ENCODE measurements at places on chromosomes 5 and 9.

DNA sequence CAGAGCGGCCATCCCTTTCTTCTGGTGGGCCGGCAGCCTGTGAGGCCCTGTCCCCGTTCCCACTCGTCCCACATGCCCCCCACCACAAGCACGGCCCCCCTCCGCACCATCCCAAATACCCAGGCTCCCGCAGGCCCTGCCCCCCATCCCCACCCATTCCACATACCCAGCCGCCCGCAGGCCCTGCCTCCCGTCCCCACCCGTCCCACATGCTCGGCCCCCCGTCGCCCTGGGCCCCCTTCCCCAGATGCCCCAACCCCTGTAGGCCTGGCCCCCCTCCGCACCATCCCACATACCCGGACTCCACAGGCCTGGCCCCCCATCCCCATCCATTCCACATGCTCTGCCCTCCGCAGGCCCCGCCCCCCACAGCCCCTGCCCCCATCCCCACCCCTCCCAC, 11.5 kb downstream of the SLC6A19 start:
- no peak for DNase-seq

- DNase-seq: no peak
Measured at GRCh38 chr5:148970228-148970627, 92.6 kb downstream of the SH3TC2 start.

DNA sequence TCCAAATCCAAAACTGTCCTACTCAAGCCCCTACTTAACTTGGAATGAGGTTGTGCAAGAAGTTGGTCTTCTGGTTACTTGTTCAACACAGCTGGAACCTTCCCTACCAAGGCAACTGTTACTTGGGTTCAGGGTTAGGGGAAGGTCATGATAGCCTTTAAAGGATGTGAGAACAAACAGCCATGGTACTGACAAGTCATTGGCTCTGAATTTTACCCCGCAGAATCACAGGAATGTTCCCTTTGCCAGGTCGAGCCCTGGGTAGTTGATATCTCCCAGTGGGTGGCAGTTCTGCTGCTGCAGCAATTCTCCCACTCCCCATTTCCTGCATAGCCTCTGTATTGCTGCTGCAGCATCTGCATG, 396.1 kb upstream of the MPDZ start:
- no peak for DNase-seq

DNA sequence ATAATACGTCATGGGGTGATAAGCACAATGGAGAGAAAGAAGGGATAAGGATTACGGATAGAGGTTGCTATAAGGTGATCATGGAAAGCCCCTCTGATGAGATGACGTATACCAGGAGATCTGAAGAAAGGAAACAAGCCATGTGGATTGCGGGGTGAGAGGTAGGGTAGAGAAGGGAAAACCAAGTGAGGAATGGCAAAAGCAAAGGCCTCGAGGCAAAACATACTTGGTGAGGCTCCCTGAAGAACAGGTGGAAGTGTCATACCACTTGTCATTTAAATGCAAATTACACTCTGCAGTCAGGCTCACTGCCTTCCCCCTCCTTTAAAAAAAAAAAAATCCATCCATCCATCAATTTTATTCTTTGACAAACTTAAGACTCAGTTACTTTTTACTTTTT, 420.8 kb downstream of the RAB3C start:
- no peak for DNase-seq

DNA sequence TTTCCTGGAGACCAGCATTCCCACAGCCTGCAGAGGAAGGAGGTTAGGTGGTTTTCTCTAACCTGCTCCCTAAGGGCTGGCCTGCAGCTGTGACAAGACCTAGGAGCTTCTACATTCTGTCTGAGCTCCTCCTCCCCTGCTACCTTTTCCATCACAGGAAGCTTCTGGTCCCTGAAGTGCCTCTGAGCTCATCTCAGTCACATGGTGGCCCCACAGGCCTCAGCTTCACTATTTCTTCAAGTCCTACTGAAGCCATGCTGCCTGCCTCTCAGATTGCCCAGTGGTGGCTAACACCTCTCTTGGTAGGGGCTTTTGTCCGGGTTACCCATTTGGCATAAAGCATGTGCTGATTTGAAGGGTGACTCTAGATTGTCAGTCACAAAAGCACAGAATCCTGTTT, 259.4 kb downstream of the CRB2 start:
- DNase-seq: no peak

DNA sequence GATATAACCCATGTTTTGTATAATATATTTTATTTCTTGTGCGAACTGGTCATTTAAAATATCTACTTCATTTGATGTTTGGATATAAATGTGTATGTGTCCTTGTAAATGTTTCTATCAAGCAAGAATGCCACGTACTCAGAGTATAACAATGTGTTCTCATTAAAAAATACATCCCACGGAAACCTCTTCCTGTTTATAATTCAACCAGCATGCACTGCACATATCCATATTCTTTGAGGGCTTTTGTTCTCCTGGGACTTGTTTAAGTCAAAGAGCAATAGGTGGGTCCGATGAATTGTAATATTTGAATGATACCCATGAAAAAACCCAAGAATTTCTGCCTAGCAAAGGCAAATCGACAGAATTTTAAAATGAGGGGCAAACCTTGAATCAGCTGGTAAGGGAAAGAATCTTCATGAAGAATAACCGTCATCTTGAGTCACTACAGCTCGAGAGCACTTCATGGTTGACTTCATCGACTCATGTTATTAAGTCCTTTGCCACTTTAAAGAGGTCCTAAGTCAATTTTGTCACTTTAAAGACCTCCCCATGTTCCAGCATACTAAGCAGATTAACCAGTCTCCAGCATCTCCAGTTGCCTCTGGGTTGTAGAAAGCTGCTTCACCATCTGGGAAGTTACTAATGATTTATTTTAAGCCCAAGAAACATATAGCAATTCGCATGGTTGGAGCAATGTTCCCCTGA, 80.6 kb downstream of the NPR3 start:
- no peak for DNase-seq

GRCh38 chr5:109173036-109173794, 236.6 kb downstream of the PJA2 start:
- DNase-seq: no peak

DNA sequence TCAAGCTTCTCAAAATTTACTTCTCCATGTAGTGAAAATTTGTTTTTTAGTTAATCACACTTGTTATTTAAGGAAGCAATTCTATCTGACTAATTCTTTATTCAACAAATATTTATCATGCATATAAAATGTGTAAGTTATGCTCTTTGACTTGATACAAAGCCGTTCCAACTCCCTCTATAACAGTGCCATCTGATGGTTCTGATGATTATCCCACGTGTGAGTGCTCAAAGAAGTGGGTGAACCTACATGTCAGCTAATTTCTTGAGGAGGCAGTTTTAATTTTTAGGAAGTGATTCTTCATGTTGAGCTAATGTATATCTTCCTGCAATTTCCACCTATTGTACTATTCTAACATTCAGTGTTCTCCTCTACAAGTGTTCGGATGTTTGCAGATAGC, 88.8 kb upstream of the BRINP1 start:
- no peak for DNase-seq

GRCh38 chr5:56624751-56625150, 190.6 kb upstream of the MAP3K1 start:
- no peak for DNase-seq

DNA sequence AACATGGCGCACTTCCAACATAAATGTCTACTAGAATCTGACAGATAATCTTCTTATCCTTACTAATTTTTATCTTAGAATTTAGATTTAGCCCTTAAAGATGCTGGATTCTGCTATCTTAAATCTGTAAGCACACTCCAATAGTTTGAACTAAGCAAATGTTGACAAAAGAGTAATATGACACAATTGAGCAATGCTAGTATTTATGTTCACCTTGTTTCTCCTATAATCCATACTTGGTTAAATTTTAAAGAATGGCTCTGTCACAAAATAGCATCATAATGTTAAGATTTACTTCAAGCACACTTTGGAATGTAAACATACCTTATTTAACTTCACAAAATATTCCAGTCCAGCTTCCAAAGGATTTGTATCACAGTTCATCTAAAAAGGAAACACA, 38.8 kb upstream of the ARSB start:
- DNase-seq: no peak

GRCh38 chr5:39639618-39640089, 214.9 kb upstream of the DAB2 start:
- no peak for DNase-seq

- no peak for DNase-seq
Measured at GRCh38 chr9:76403352-76403751, 9.1 kb upstream of the RFK start.

- DNase-seq: no peak
Measured at GRCh38 chr5:172413601-172414171, 40.6 kb downstream of the SH3PXD2B start.

DNA sequence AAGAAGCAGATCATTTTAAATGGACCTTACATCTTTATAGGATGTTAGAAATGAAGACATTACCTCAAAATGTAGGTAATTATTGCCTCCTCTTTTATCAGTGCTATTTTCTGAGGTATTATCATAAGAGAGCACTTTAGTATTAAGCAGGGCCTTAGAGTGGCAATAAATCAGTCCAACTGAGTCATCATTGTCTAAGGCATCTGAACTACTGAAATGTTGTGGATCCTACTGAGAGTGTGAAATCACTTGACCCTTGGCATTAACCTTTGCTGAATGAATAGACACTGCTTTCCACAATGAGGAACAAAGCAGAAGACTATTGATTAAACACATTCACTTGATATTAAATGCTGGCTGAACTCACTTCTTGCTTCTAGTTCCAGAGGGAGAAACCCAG, 224.6 kb upstream of the ARRDC3 start:
- no peak for DNase-seq

- DNase-seq: no peak
Measured at GRCh38 chr5:54093861-54094260, 216.5 kb downstream of the ARL15 start.

DNA sequence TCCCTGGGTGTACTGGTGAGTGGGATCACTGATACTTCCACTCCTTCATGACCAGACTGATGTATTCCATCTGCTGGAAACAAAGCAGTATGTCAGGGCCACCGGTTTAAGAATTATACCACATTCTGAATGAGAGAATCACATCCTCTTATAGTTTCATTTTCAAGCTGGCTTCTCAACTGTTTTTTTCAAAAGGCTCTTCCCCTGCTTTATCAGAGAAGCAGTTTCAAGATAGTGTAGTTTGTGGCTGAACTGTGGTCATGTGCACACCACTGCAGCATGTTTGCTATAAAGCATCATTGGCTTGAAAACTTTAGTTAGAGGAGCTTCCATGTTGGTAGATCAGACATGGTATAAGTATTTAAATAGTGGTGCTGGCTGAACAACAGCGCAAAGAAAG, 450.5 kb upstream of the CDH10 start:
- no peak for DNase-seq
